NCI-H1092 treated with DMSO at 0.1 percent for 48 hours (cell line): ENCODE measurements at places on chromosomes 4 and X.

DNA sequence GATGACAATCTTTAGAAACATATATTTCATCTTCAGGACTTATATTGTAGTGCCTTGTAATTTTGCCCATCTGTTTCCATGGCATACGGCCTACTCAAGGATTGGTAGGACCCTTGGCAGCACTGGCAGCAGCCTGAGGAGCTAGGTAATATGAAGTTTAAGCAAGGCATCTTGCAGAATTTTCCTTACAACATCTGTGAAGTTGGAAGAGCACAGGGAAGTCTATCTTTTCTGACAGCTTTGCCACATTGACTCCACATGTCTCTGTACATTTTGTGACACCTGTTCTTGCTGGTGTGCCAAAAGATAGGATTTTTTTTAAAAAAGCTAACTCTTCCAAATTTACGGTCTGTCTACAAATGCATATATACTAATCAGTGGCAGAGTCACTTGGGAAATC lies 1235.2 kb downstream of the PCDH7 start:
- no peak for DNase-seq

DNA sequence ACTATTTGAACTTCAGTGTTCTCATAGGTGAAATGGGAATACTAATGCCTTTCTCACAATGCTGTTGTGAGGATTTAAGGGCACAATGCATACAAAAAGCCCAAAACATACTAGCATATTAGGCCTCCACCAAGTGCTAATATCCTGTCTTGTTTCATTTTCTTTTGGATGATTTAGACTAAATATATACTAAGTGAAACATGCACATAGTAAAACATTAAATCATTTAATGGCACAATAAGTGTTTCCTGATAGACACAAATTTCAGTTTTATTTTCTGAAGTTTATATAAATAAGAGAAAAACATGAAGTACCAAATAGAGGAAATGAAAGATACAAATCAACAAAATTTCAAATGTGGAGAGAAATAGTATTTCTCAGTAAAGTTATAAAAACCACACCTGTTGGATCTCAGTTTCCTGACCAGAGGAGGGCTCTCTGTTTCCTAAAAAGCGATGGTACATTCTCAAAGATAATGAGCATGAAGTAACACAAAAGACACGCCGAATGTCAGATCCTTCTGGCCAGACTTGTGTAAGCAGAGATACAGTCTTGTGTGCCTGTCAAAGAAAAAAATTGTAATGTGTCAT lies 25.1 kb downstream of the DDX60 start:
- DNase-seq = no peak

DNA sequence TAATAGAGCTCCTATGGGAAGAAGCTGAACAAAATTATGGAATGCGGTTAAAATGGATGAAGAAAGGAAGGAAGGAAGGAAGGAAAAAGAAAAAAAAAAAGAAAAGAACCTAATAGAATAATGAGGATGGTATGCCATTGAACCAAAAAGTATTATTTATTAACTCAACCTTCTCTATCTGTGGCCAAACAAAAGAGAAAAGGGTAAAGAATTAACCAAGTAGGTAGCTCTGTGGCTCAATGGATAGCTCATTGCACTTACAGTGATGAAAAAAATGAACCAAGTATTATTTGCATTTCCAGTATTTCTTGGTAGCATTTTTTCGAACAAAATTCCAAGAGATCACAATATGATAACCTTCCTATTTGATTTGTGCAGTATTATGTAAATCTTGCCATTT lies 56.9 kb upstream of the SLC39A8 start:
- no peak for DNase-seq

DNA sequence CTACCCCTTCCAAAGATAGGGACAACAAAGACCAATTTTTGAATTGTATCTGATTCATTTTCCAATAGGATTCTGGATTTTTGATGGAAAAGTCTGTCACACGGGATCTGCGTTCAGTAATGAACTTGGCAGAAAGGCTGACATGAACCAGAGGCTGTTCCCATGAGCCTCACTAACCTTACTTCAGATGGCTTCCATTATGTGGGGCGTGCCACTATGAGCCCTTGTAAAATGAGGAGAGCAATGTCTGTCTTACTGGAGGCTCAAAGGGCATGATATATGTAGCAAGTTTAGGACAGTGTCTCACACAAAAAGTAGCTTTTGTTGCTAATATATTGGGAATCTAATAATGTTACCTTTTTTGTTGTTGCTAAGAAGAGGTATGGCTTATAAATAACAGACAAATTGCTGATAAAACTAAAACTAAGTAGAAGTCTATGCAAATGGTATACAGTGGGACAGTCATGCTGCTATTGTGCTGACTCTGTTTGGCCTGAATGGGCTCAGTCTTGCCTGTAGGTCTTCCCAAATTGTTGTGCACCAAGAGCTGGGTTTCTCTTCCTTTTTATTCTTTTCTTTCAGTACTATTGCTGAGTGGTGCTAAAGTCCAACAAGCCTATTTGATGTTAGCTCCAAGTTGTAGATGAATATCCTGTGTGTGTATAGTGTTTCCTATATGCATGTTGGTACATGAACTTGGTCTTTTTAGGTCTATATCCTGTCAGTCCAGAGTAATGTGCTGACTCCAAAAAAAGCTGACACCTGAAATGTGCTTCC lies 132.1 kb downstream of the SPRY1 start:
- no peak for DNase-seq

- peak; percentile 0 for DNase-seq
These were observed 337.7 kb downstream of the BMPR1B start for GRCh38 chr4:95095348-95095974.
